ENCODE measurements at places on chromosomes 6 and 20.

DNA sequence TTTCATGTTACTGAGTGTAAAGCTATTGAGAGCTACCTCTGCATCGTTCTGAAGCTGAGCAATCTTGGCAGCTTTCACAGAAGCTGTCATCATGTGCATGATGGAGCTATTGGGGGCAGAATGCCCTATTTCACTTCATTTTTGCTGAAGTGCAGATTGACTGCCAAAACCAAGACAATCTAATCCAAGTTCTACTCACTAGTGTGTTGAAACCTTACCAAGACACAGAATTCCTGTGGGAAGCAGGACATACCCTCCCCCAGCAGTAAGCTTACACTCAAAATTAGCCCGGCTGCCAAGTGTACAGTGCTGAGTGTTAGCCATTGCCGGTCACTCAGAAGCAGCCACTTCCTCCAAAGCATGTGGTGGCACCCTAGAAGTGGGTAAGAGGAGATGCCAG lies 177.3 kb upstream of the TENT5A start:
- DNase-seq = peak; percentile 96

GRCh38 chr6:166483573-166484250 lies 101.0 kb upstream of the MPC1 start:
- DNase-seq = no peak

DNA sequence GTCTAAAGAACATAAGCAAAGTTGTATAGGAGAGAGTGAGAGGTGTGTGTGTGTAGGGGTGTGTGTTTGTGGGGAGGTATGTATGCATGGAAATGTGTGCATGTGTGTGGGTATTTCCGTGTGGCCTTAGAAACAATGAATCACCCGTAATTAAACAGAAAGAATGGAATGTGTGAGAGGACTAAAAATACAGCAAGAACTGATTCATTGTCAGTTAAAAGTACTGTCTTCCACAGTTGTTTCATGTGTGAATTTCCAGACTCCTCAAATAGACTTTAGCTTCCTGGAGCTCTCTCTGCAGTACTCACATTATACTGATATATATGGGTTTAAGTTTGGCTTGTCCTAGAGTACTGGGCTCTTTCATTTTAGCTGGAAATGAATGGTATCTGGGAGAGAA lies 145.7 kb downstream of the RIMS1 start:
- peak; percentile 79 for DNase-seq

DNA sequence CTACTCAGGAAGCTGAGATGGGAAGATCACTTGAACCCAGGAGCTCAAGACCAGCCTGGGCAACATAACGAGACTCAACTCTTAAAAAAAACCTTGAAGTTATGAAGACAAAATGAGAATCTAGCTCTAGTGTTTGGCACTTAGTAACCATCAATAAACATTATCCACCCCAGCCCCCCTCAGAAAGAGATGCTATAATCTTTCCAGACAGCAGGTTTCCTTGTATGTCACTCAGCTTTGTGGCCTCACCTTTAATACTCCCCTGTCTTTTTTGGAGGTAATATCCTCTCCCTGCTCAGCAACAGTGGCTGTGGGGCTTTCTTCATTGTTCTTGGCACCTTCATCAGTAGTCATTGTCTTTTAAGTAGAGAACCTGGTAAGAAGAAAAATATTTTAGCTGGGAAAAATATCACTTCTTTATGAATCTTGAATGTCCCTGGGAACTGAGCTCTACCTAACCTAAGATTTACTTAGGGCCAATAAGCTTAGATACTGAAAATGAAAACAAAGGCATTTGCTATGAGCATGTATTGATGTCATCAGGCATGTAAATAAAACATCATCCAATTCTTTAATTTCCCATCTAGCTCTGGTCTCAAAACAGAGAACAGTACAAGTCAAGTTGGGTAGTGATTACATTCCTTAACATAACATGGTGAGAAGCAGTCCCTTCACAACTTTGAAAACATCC lies 46.1 kb downstream of the FKBP5 start:
- DNase-seq = no peak

- DNase-seq = no peak
Measured at GRCh38 chr20:25017257-25017803, 24.8 kb upstream of the APMAP start.

GRCh38 chr6:164379795-164380194 lies 929.6 kb downstream of the C6orf118 start:
- DNase-seq = peak; percentile 17

DNA sequence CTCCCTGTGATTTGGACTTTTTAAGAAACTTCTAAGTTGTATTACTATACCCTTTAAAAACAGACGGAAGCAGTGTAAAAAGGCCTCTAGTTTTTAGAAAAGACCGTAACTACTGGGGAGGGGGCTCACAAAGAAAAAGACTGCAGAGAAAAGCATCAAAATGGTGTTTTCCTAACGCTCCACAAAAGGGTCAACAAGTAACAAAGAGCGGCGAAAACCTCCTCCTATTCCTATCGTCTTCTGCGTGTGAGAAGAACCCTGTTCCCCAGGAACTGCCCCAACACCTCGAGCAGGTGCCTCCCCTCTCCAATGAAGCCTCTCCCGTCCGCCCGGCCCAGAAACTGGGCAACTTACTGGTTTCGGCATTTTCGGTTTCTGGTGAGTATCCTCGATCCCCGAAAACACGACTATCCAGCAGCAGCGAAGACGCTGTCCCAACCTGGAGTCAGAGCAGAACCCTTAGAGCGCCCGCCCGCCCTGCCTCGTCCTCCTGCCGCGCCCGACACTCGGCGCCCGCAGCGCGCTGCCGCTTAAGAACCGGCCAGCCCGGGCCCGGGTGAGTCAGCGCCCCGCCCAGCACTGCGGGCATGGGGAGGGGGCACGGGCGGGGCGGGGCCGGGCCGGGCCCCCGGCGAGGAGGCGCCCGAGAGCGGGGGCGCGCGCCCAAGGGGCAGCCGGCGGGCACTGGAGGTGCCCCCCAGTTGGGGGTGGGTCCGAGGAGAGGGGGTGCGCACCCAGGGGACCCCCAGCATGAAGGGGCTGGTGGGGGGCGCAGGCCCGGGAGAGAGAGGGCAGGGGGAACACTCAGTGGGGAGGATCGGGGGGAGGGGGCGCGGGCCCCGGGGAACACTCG lies 1.2 kb downstream of the EZR start:
- DNase-seq = peak; percentile 80

DNA sequence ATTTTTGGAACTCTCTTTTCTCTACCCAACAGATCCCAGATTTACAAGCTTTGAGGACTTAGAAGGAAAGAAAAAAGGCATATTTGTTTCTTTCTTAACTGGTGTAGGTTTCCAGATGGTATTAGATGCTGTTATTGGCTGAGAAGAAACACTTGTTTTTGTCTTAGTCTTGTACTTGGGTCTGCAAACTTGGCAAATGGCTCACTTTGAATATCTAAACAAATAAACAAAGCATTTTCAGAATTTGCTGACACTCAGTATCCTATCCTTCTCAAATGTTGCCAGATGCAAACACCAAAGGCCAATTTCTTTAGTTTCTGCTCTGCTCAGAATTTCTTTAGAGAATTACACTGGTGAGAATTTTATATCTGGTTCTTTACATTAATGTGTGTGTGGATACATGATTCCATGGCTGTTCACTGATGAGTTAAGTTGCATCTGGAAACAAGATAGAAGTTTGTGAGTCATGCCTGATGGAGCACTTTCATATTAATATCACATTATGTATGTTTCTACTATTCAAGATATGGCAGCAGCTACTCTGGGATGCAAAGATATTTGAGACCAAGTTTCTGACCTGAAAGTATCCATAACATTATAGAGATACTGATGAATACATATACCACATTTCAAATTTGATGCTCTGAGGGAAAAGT lies 43.7 kb upstream of the CEP162 start:
- no peak for DNase-seq

DNA sequence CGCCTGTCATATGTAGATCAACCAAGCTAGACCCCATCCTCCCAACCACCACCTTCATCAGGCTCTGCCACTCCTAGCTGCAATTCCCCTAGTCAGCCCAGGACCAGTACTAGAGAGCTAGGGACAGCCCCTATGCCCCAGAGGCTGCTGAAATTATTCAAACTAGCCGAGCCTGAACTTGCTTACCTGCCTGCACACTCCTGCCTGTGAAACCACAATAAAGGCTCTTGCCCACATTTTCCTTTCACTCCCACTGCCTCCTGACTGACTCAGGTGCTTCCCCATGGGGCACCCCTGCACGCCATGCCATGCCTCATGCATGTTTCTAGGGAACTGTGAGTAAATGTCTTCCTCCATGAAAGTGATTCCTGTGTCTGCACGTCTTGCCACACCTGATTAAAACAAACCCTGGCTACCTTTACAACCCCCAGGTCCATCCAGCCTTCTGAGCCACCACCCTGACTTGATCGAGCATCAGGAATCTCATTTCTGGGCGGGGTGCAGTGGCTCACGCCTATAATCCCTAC lies 66.5 kb upstream of the IER3 start:
- no peak for DNase-seq

- DNase-seq = no peak
Measured at GRCh38 chr6:6622501-6622900, 34.0 kb downstream of the LY86 start.

- no peak for DNase-seq
Measured at GRCh38 chr20:24291014-24291413, 178.4 kb upstream of the SYNDIG1 start.

- DNase-seq = peak; percentile 39
Measured at GRCh38 chr20:5001174-5002076, at the start of gene SLC23A2. SLC23A2 (minus strand) TSS chr20:5001510; CDS start chr20:4932562, 68,948 bp downstream.

- no peak for DNase-seq
Measured at GRCh38 chr20:52209154-52209571, 17.6 kb upstream of the ZFP64 start.

DNA sequence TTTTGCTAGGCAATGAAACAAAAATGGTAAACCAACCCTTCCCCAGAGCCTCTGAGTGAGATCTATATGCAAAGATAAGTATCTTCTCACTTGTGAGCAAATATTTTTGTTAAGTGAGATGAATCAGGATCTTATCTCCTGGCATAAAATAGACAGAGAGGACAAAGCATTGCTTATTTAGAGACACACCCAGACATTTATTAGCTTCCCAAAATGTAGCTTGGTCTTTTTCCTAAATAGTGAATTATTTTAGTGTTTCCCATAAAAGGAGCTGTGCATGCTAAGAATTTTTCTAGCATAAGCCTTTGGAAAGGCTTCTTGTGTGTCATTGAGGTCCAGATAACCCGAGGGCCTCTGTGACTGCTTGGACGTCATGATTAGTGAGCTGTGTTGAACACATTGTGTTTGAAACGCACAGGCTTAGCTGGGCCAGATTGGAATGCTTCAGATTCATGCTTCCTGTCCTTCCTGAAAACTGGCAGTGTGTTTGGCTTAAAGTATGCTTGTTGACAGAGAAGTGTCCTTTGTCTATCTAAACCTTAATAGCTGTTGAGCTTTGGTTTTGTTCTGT lies 16.5 kb downstream of the MTHFD1L start:
- DNase-seq = peak; percentile 95

DNA sequence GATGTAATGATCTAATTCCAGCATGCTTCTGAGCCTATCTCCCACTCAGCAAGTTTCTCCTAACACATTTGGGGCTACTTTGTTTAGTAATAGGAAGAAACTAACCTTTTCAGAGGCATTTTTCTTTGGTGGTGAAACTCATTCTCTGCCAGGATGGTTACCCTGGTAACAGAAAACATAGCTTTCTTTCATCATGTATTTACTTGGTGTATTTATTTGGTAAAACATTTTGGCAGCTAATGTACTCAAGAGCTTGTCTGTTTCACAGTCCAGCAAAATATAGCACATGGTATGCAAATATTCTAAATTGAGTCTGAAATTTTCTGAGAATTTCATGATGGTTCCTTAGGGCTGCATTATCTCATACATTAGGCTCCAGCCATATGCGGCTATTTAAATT lies 100.0 kb downstream of the SLC35B3 start:
- no peak for DNase-seq

DNA sequence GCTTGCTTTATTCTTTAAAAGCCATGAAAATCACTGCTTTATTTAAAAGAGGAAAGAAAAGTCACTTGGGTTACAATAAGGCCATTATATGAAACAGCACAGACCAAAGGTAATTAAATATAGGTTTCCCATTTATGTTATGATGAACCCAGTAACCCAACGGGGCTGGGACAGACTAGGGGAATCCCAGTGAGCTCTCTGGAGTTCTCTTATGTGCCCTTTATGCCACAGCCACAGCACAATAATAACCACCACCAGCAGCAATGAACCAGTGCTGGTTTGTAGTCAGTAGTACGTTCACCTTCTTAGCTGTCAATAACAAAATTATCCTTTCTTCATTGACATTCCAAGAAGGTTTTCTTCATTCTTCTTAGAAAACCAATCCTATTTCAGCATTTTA lies 87.4 kb downstream of the KIF13A start:
- DNase-seq = no peak

DNA sequence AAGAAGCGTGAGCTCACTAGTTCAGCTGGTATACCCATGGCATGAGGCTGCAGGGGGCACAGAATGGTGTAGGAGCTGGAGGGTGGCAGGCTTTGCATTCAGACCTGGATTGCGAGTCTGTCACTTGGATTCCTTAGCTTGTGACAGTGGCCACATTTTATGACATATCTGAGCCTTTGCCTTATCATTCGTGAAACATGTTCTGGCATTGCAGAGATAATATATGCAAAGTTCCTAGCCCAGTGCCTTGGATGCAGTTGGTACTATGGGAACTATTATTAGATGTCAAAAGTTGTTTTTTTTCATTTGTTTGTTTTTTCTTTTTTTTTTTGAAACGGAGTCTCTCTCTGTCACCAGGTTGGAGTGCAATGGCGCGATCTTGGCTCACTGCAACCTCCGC lies 230.7 kb upstream of the PRDM1 start:
- no peak for DNase-seq

DNA sequence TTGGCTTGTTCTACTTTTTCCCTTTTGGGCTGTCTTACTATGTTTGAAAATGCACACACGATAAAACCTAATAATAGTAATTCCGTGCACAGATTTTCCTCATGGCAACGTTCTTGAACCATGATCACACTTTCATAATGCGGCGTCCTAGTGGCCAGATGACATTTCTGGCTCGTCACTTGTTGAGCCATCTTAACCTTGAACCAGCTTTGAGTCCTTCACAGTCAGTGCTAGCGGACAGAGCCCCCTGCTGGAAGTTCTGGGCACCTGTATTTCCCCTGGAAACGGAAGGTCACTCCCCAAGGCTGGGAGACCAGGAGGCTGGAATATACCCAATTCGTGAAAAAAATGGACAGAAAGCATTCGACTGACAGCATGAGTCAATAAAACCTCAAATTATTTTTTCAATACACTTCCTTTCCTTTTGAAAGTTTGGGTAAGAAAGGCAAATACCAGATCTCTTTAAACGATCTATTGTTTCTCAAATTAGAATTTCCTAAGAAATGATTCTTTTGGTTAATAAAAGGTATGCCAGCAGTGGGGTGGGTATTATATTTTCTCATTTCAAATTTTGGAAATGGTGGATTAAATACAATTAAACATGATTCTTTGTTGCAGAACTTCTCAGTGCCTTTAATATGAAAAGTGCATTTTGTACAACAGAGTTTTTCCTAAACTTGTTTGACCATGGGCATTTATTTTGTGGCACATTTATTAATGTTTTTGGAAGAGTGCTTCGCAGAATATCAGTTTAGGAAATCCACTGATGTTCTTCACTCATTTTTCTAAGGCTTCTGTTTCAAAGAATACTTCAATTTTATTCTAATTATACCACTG lies 542.3 kb downstream of the QKI start:
- DNase-seq = peak; percentile 77

- no peak for DNase-seq
Measured at GRCh38 chr6:124029567-124029966, 225.9 kb downstream of the NKAIN2 start.
